ENCODE measurements at places on chromosomes 12 and 14. TPM values are rescaled to one million over a fixed set of nuclear protein-coding genes. Genes with fewer than 3 reads are reported as not detected.

Gene IL22
- 0.46 TPM for total RNA-seq

Gene SLC10A1
- not detected for total RNA-seq

Gene BMAL2
- 21.6 TPM for total RNA-seq

Gene ADIPOR2
- total RNA-seq, result 54.1 TPM

Gene DPPA3
- total RNA-seq, result not detected

Gene PFDN5
- 385 TPM for total RNA-seq

Gene FOXA1
- 0.42 TPM for total RNA-seq

Gene REP15
- total RNA-seq, result 0.35 TPM

Gene ABCC9
- total RNA-seq, result not detected

Gene MANSC4
- not detected for total RNA-seq

Gene PIWIL1
- total RNA-seq, result not detected

Gene CLIP1
- total RNA-seq, result 43.9 TPM

Gene DNAH10
- total RNA-seq, result 0.09 TPM

Gene HOXC9
- total RNA-seq, result not detected

Gene SAMD15
- total RNA-seq, result 0.83 TPM

Gene CFAP251
- total RNA-seq, result 0.72 TPM

Gene MSI1
- total RNA-seq, result 0.22 TPM

Gene ESR2
- 0.74 TPM for total RNA-seq

Gene MMP19
- 0.29 TPM for total RNA-seq

Gene ENDOU
- not detected for total RNA-seq

Gene LGR5
- total RNA-seq, result not detected

Gene SLC4A8
- total RNA-seq, result 2.2 TPM

Gene LYZ
- total RNA-seq, result 8.8 TPM

Gene DACT1
- 0.42 TPM for total RNA-seq

Gene HOXC12
- not detected for total RNA-seq

Gene NRL
- total RNA-seq, result 1.5 TPM

Gene KCNH3
- 3.1 TPM for total RNA-seq

Gene KRT71
- not detected for total RNA-seq

Gene POTEM
- total RNA-seq, result not detected

Gene PAPLN
- 0.18 TPM for total RNA-seq

Gene NFATC4
- 1.5 TPM for total RNA-seq

Gene FAM234B
- 5.2 TPM for total RNA-seq

Gene RFX4
- total RNA-seq, result not detected

Gene APOF
- not detected for total RNA-seq

Gene KRT3
- total RNA-seq, result not detected

Gene MYH6
- 0.09 TPM for total RNA-seq

Gene ALDH1L2
- 0.69 TPM for total RNA-seq

Gene CMA1
- not detected for total RNA-seq

Gene NTN4
- not detected for total RNA-seq

Gene C1R
- total RNA-seq, result 1.7 TPM

Gene SPATS2
- 9.1 TPM for total RNA-seq

Gene LRRC9
- total RNA-seq, result not detected

Gene CPNE6
- not detected for total RNA-seq

Gene ACOT6
- total RNA-seq, result not detected

Gene ALDH2
- total RNA-seq, result 1.4 TPM

Gene KCNJ8
- total RNA-seq, result not detected

Gene TRIAP1
- 87.0 TPM for total RNA-seq

Gene PARPBP
- total RNA-seq, result 19.5 TPM

Gene CNTN1
- not detected for total RNA-seq

Gene PA2G4
- total RNA-seq, result 468 TPM

Gene CDH24
- 0.82 TPM for total RNA-seq

Gene CLEC4D
- not detected for total RNA-seq

Gene TNFAIP2
- 1.4 TPM for total RNA-seq

Gene PMEL
- 0.33 TPM for total RNA-seq

Gene NEMP1
- total RNA-seq, result 50.9 TPM

Gene RNU4-1
- total RNA-seq, result 628 TPM

Gene PTHLH
- total RNA-seq, result 0.33 TPM

Gene KCNC2
- total RNA-seq, result not detected

Gene IFNG
- total RNA-seq, result 427 TPM

Gene KRT72
- total RNA-seq, result not detected
